ENCODE measurements at places on chromosomes 6 and 20. TPM values are rescaled to one million over a fixed set of nuclear protein-coding genes. Genes with fewer than 3 reads are reported as not detected.

Gene LINC00237
- not detected for total RNA-seq

GRCh38 chr6:140124498-140124897, 750.0 kb upstream of the CITED2 start:
- no peaks in the 10 kb centered on the region for H3K4me1 ChIP-seq
- no peaks in the 10 kb centered on the region for H3K27me3 ChIP-seq

GRCh38 chr20:46752728-46753127, 43.3 kb downstream of the SLC2A10 start:
- H3K27ac ChIP-seq, result no peak overlapping the region
- no peaks in the 10 kb centered on the region for H3K36me3 ChIP-seq
- no peak for DNase-seq
- peaks cover 2% of the 10 kb centered on the region for H3K4me1 ChIP-seq
- no peak overlapping the region for H3K4me3 ChIP-seq

Gene ZNF311
- 0.28 TPM for total RNA-seq

GRCh38 chr20:5807431-5807830, 57.2 kb downstream of the SHLD1 start:
- no peaks in the 10 kb centered on the region for H3K27me3 ChIP-seq
- no peaks in the 10 kb centered on the region for H3K36me3 ChIP-seq
- H3K27ac ChIP-seq, result no peak overlapping the region
- no peak overlapping the region for H3K4me3 ChIP-seq
- no peak for DNase-seq

Gene RNF144B
- total RNA-seq, result 2.0 TPM

DNA sequence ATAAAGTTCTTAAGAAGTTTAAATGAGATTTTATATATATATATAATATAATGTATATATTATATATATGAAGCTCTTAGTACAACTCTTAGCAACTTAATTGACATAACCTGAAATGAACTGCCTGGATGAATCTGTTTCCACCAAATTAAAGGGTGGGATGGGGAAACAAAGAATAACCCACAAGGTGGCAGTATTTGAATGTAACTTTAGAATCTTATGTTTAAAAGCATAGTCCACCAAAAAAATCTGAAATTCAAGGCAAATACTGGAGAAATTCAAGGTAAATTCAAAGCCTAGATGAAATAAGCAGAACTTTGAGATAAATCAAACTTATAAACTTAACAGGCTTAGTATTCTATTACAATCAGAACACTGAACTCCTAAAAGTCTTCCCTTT, 4.4 kb upstream of the IBTK start:
- peaks cover 10% of the 10 kb centered on the region for H3K4me1 ChIP-seq
- no peaks in the 10 kb centered on the region for H3K27me3 ChIP-seq
- no peaks in the 10 kb centered on the region for H3K36me3 ChIP-seq
- no peak overlapping the region for H3K4me3 ChIP-seq
- no peak overlapping the region for H3K27ac ChIP-seq

GRCh38 chr6:33279257-33279695, 2.4 kb downstream of the B3GALT4 start:
- no peak for DNase-seq
- peaks cover 31% of the 10 kb centered on the region for H3K4me1 ChIP-seq
- H3K27ac ChIP-seq, result no peak overlapping the region
- no peak overlapping the region for H3K4me3 ChIP-seq
- H3K27me3 ChIP-seq, result no peaks in the 10 kb centered on the region
- peaks cover 18% of the 10 kb centered on the region for H3K36me3 ChIP-seq

DNA sequence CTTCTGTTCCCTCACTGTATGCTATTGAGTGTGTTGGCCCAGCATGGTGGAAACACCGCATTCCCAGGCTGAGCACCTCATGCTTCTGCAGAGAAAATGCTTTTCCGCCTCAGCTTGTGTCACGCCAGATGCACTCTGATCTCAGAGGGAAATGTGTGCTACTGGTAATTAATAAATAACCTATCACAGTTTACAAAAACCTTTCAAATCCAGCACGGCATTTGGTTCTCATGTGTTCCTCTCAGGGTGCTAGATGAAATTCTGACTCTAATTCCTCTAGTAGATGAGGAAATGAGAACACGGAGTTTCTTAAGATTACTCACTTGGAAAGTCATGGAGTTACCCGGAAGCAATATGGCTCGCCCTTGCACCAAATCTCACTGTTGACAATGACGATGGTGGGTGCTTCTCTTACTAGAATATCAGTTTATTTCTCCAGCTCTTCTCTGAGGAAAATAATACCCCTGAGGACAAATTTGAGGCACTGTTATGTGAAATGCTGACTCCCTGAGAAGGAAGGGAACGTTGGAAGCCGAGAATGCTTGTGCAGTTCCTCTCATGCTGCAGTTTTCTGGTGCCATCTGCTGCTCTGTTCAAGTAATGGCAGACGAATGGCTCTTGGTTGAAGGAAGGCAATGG, 116.6 kb downstream of the RNF144B start:
- no peak overlapping the region for H3K27ac ChIP-seq
- DNase-seq, result no peak
- H3K27me3 ChIP-seq, result peaks cover 2% of the 10 kb centered on the region
- no peaks in the 10 kb centered on the region for H3K36me3 ChIP-seq

DNA sequence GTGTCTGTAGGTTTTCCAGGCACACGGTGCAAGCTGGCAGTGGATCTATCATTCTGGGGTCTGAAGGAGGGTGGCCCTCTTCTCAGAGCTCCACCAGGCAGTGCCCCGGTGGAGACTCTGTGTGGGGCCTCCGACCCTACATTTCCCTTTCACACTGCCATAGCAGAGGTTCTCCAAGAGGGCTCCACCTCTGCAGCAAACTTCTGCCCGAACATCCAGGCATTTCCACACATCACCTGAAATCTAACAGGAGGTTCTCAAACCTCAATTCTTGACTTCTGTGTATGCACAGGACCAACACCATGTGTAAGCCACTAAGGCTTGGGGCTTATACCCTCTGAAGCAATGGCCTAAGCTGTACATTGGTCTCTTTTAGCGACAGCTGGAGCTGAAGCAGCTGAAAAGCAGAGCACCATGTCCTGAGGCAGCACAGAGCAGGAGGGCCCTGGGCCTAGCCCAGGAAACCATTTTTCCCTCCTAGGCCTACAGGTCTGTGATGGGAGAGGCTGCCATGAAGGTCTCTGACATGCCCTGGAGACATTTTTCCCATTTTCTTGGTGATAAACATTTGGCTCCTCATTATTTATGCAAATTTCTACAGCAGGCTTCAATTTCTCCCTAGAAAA, 253.3 kb downstream of the ERMARD start:
- H3K4me1 ChIP-seq, result peaks cover 11% of the 10 kb centered on the region
- peaks cover 17% of the 10 kb centered on the region for H3K36me3 ChIP-seq
- H3K27me3 ChIP-seq, result peaks cover 2% of the 10 kb centered on the region
- DNase-seq, result no peak

- H3K27ac ChIP-seq, result peak overlapping the region; percentile 34
- peak overlapping the region; percentile 21 for H3K4me3 ChIP-seq
- peaks cover 15% of the 10 kb centered on the region for H3K36me3 ChIP-seq
- DNase-seq, result peak; percentile 63
- no peaks in the 10 kb centered on the region for H3K27me3 ChIP-seq
Measured at GRCh38 chr6:37314487-37315156, 39.2 kb upstream of the RNF8 start.

GRCh38 chr20:56391596-56392131, 351 bp downstream of the AURKA start:
- H3K4me3 ChIP-seq, result no peak overlapping the region
- H3K4me1 ChIP-seq, result peaks cover 36% of the 10 kb centered on the region
- no peak for DNase-seq
- H3K27me3 ChIP-seq, result no peaks in the 10 kb centered on the region

Gene SPDEF
- not detected for total RNA-seq

Gene SLPI
- total RNA-seq, result 7.2 TPM

DNA sequence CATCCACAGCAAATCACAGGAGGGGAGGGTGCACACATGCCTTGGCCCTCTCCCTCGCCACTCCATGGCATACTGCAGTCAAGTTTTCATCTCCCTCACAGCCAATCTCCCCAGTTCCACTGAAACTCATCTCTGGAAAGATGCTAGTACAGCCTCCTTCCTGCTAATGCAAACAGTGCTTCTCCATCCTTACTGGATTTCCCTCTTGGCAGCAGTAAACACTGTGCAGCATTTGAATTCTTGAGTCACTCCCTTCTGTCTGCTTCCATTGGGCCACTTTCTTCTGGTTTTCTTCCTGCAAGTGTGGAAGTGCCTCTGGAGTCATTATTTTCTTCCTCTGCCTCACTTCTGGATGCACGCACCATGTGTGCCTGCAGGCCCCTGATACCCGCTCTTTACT, 460.3 kb downstream of the QKI start:
- H3K4me3 ChIP-seq, result no peak overlapping the region
- H3K27me3 ChIP-seq, result peaks cover 22% of the 10 kb centered on the region
- H3K27ac ChIP-seq, result no peak overlapping the region

- no peaks in the 10 kb centered on the region for H3K27me3 ChIP-seq
- no peak overlapping the region for H3K4me3 ChIP-seq
- no peaks in the 10 kb centered on the region for H3K4me1 ChIP-seq
- no peak overlapping the region for H3K27ac ChIP-seq
- no peak for DNase-seq
- peaks cover 56% of the 10 kb centered on the region for H3K36me3 ChIP-seq
Measured at GRCh38 chr6:118444796-118445195, 103.3 kb upstream of the PLN start.

Gene SRSF12
- 0.14 TPM for total RNA-seq

DNA sequence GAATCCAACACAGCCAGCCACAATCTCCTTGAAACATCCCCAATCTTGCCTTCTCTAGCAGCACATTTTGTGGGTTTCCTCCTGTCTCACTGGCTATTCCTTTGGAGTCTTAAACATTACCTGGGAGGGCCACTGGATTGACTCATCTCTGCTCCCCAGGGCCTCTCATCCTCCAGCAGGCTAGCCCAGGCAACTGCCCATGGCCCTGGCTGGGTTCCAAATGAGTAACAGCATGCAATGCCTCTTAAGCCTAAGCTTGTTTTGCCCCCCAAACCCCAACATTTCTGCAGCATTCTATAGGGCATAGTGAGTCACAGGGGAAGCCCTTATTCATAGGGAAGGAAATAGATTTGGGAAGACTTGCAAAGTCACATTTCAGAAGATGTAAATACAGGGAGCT, 204.9 kb downstream of the FOXA2 start:
- H3K27ac ChIP-seq, result no peak overlapping the region
- H3K36me3 ChIP-seq, result no peaks in the 10 kb centered on the region
- DNase-seq, result no peak
- no peak overlapping the region for H3K4me3 ChIP-seq
- H3K27me3 ChIP-seq, result no peaks in the 10 kb centered on the region

DNA sequence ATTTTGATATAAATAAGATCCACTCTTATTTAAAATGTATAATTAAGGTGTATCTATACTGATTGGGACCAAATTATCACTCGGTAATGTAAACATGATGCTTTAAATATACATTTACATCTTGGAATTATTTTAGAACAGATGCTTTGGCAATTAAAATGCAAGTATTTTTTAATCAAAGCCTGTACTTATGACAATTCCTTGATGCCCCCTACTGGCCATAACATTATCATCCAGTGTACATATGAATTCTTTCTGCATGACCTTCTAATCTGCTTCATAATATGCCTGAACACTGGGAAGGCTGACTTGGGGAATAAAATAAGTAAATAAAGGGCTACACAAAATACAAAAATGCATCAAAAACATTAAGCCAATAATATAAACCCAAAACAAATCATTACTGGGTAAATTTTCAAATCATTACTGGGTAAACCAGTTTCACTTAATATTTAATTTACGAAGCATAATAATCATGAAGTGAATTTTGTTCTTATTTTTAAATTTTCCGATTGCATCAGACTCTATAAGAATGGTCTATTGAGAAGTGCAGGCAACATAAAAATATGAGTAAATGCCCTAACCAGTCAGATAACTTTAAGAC, 65.1 kb downstream of the CGA start:
- H3K27ac ChIP-seq, result no peak overlapping the region
- no peaks in the 10 kb centered on the region for H3K36me3 ChIP-seq
- H3K4me1 ChIP-seq, result no peaks in the 10 kb centered on the region
- no peak for DNase-seq
- no peaks in the 10 kb centered on the region for H3K27me3 ChIP-seq

Gene TFAP2D
- not detected for total RNA-seq

- DNase-seq, result no peak
- no peak overlapping the region for H3K4me3 ChIP-seq
- H3K4me1 ChIP-seq, result peaks cover 11% of the 10 kb centered on the region
- H3K27me3 ChIP-seq, result no peaks in the 10 kb centered on the region
- H3K36me3 ChIP-seq, result peaks cover 14% of the 10 kb centered on the region
Measured at GRCh38 chr6:18148304-18149025, 6.4 kb downstream of the TPMT start.

Gene EFCAB8
- 0.78 TPM for total RNA-seq

- peaks cover 2% of the 10 kb centered on the region for H3K36me3 ChIP-seq
- H3K27me3 ChIP-seq, result no peaks in the 10 kb centered on the region
- H3K27ac ChIP-seq, result no peak overlapping the region
- no peaks in the 10 kb centered on the region for H3K4me1 ChIP-seq
Measured at GRCh38 chr6:53845280-53846195, 50.7 kb downstream of the LRRC1 start.

Gene GJA1
- not detected for total RNA-seq

DNA sequence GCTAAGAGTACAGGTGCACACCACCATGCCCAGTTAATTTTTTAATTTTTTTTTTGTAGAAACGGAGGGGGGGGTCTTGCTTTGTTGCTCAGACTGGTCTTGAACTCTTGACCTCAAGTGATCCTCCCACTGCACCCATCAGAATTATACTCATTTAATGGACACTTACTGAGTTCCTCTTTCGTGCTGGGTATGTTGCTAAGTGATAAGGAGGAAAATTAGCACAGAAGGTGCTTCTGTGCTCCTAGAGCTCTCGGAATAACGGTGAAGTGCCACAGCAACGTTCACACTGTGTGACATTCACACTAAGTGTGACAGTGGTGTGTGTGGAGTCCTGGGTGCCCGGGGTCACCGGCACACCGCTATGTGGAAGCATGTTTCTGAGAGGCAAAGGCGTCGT, 32.1 kb upstream of the BMP6 start:
- no peak for DNase-seq
- no peak overlapping the region for H3K4me3 ChIP-seq
- H3K4me1 ChIP-seq, result peaks cover 7% of the 10 kb centered on the region
- no peak overlapping the region for H3K27ac ChIP-seq
- no peaks in the 10 kb centered on the region for H3K36me3 ChIP-seq

DNA sequence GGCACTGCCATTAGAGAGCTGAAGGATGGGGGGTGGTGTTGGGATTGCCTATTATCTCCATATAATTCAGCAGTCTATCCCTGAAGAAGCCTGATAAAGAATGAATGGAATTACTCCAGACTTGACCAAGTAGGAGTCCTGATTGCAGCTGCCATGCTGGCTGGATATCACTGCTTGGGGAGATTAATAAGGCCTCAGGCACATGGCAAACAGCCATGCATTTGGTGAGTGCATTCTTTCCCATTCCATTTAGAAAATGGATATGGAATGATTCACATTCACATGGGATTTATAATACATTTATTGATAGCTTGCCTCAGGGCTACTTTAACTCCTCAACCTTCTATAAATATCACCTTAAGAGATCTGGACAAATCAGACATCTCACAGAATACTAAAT, 49.6 kb upstream of the HLA-A start:
- no peaks in the 10 kb centered on the region for H3K27me3 ChIP-seq
- H3K27ac ChIP-seq, result no peak overlapping the region
- H3K36me3 ChIP-seq, result no peaks in the 10 kb centered on the region

GRCh38 chr6:160272707-160273106, 14.1 kb upstream of the SLC22A2 start:
- no peaks in the 10 kb centered on the region for H3K4me1 ChIP-seq
- DNase-seq, result no peak
- peaks cover 11% of the 10 kb centered on the region for H3K27me3 ChIP-seq

Gene ZMYND8
- 42.1 TPM for total RNA-seq

Gene TSBP1
- not detected for total RNA-seq

GRCh38 chr6:12538881-12539357, 177.6 kb upstream of the PHACTR1 start:
- no peaks in the 10 kb centered on the region for H3K27me3 ChIP-seq
- no peaks in the 10 kb centered on the region for H3K36me3 ChIP-seq
- no peak overlapping the region for H3K27ac ChIP-seq
- no peak overlapping the region for H3K4me3 ChIP-seq

Gene FRS3
- 9.5 TPM for total RNA-seq

Gene HSPA12B
- total RNA-seq, result not detected

All from natural killer cell treated with Interleukin-12 subunit alpha and Interleukin-12 subunit beta and Interleukin-15 and Interleukin-18, amount 100 ng/mL, for 72 hours (primary cell).